Right cardiac atrium (tissue), 5 donors: ENCODE measurements at places on chromosomes 3 and 15. TPM values are rescaled to one million over a fixed set of nuclear protein-coding genes. Genes with fewer than 3 reads are reported as not detected.

DLL4 gene
- 7.2 TPM for polyA plus RNA-seq

MME gene
- polyA plus RNA-seq: 2.5 TPM

DNA sequence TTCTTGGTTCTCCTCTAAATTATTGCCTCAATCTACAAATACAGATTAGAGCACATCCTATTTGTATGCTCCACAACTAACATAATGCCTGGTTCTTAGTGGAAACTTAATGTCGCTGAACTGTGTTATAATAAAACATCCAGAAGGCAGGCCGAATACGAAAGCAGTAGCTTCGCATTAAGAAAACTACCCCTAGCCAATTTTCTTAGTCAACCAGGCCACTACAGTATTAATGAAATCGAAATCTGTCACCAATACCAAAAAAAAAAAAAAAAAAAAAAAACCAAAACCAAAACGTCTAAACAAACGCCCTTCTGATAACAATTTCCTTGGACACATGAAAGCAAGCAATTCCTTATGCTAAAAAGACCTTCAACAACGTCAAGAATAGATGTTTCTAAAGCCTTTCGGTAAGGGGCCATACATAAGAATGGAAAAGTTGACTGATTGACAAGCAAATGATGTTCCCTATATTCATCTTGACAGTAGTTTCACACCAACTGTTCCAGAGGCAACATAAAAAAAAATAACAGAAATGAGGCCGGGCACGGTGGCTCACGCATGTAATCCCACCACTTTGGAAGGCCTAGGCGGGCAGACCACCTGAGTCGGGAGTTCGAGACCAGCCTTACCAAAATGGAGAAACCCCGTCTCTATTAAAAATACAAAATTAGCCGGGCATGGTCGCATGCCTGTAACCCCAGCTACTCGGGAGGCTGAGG is 1.3 kb downstream of the DENND6A start:
- DNase-seq: no peak

GRCh38 chr3:18153571-18154173 is 271.5 kb downstream of the SATB1 start:
- no peak for DNase-seq

DNA sequence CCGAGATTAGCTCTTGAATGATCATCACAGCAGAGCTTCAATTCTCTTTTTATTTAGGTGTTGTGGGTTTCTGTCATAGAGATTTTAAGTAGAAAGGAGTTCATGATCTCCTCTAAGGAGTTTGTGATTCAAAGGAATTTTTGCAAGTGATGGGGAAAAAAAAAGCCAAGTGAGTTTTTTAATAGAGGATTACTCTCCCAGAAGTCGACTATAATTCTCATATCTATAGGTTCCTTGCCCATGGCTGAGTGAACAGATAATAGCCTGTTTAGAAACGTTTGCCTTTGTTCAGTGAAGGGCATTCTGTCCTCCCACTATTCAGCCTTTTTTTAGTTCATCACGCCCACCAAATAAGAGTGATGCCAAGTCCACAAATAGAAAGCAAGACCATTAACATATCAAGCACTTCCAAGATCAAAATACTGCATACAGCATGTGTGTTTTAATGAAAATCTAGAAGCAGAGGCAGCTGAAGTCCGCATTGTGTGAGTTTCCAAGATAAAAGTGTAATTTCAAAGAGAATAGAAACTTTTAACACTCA is 398.4 kb upstream of the CNTN3 start:
- DNase-seq: no peak
